ENCODE measurements at places on chromosomes 1 and 21. TPM values are rescaled to one million over a fixed set of nuclear protein-coding genes. Genes with fewer than 3 reads are reported as not detected.

- DNase-seq: peak; percentile 49
- H3K4me3 ChIP-seq: no peak overlapping the region
- no peaks in the 10 kb centered on the region for H3K4me1 ChIP-seq
- no peak overlapping the region for H3K27ac ChIP-seq
Observed at GRCh38 chr1:38608202-38608864, 251.2 kb downstream of the RRAGC start.

GRCh38 chr1:193884848-193885558, 698.6 kb upstream of the B3GALT2 start:
- H3K36me3 ChIP-seq: no peaks in the 10 kb centered on the region
- no peak overlapping the region for H3K4me3 ChIP-seq
- H3K4me1 ChIP-seq: no peaks in the 10 kb centered on the region
- DNase-seq: no peak

DNA sequence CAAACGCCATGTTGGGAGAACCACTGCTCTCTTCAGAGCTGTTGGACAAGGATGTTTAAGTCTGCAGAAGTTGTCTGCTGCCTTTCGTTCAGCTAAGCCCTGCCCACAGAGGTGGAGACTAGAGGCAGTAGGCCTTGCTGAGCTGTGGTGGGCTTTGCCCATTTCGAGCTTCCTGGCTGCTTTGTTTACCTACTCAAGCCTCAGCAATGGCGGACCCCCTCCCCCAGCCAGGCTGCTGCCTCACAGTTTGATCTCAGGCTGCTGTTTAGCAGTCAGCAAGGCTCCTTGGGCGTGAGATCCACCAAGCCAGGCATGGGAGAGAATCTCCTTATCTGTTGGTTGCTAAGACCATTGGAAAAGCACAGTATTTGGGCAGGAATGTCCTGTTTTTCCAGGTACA, 74.8 kb downstream of the WDR3 start:
- H3K4me3 ChIP-seq: no peak overlapping the region
- H3K27ac ChIP-seq: no peak overlapping the region
- H3K4me1 ChIP-seq: no peaks in the 10 kb centered on the region
- no peaks in the 10 kb centered on the region for H3K27me3 ChIP-seq
- no peak for DNase-seq
- no peaks in the 10 kb centered on the region for H3K36me3 ChIP-seq

The OR14K1 gene
- not detected for polyA plus RNA-seq

DNA sequence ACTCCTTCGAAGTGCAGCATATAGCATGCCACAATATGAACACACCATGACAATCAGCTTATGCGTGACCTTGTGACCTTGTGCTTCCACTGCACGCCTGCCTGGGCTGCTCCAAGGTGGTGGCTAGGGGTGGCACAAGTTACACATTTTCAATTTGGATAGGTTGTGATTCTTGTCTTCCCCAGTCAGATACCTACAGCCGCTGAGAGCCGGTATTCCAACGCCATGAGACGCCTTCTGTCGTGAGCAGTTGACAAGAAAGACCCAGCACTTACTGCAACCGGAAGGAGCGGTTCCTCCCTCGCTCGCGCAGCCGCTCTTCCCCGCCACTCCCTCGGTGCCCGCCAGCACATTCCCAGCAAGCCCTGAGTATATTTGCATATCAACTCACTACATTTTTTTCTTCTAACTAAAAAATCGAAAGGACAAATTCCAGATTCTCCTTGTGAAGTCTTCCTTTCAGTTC, 359 bp upstream of the RNU11 start:
- H3K4me3 ChIP-seq: peak overlapping the region; percentile 41
- peak overlapping the region; percentile 99 for H3K27ac ChIP-seq
- DNase-seq: peak; percentile 90
- no peaks in the 10 kb centered on the region for H3K27me3 ChIP-seq
- peaks cover 3% of the 10 kb centered on the region for H3K4me1 ChIP-seq
